ENCODE measurements at places on chromosomes 4 and X.

DNA sequence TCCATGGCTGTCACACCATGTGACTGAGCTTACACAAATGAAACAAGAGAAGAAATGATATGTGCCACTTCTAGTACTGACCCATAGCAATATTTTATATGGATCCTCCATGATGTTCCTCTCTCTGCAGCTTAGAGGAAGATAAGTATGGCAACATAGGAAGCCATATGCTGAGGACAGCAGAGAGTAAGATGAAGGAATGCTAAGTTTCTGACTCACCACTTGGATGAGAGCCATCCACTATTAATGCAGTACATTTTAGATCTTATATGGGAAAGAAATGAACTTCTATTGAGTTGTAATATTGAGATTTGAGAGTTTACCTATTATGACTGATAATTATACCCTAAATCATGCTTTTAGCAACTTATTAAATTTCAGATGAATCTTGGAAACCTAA, 386.9 kb upstream of the MAOA start:
- no peak for DNase-seq

DNA sequence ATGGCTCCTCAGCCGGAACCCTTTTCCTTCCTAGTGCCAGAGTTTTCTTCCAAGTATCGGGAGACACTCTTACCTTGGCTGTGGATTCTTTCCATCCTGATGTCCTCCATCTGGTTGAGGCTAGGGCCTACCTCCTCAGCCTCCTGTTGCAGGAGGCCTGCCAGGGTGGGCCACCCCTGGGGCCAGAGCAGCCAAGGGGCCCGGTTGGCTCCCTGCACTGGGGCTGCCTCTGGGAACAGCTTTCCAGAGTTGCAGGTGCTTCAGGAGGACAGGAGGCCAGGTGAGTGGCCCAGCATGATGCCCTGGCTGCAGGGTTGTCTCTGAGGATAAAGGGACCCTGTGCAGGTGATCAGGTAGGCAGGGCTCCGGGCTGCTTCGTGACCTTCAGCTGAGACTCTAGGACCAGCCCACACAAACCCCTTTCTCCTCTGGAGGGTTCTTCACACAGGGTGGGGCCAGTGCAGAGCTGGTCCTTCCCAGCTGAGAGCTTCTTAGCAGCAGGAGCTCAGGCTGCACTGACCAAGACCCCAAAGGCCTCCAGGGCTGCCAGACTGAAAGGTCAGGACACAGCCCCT, 5.3 kb upstream of the GPR78 start:
- DNase-seq, result no peak

DNA sequence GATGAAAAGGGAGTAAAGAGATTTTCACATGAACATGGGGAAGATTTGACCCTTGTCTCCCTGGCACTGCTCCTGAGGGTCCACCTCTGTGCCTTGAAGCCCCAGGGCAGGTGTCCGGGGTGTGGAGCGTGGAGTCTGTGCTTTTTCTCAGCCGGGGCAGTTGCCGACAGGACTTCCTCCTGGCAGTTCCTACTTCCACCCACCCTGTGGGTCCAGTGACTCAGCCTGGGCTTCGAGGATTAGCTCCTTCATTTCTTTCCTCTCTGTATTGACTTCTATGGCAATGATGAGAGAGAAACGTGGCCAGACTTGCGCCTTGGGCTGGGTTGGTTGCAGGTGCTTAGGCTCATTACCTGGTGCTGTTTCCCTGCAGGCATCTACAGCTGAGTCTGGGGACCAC, 35.9 kb upstream of the CLCN4 start:
- no peak for DNase-seq

GRCh38 chrX:102765217-102765616, 44.7 kb downstream of the GPRASP3 start:
- no peak for DNase-seq

DNA sequence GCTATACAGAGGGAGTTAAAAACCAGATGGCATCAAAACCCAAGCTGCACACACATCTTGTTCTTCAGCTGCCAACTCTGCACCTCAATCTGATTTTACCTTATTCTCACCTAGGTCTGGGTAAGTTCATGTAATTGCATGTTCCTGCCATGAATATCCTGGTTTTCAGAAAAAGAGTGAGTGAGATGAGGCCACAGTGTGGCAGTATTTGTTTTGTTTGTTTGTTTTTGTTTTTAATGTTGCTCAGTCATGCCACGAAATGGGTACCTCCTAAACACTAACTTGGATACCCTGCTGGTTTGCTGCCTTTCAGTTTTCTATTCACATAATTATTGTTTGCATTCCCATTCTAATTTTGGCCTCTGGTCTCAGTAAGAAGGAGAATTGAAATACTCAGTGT, 22.5 kb downstream of the TMEM164 start:
- no peak for DNase-seq

GRCh38 chr4:51870441-51871188, 27.7 kb downstream of the DCUN1D4 start:
- no peak for DNase-seq

DNA sequence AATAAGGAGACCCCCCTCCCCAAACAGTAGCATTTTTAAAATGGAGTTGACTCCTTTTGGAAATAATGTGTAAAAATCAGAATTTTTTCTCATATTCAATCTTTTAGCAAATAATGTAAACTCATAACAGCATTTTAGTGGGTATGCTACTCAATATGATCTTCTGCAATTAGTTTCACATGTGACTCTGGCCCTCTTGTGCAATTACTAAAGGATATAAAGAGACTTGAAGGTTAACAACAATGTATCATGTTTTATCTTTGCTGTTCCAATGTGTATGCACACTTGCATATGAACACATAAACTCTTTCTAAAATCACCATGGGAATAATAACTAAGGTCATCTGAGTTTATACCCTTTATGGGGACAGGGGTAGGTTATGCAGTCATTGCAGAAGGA, 39.9 kb upstream of the RXFP1 start:
- DNase-seq, result no peak
